ENCODE measurements at places on chromosomes 4 and X. TPM values are rescaled to one million over a fixed set of nuclear protein-coding genes. Genes with fewer than 3 reads are reported as not detected.

GRCh38 chr4:95023110-95023509 is 265.4 kb downstream of the BMPR1B start:
- H3K36me3 ChIP-seq, result no peaks in the 10 kb centered on the region
- H3K27me3 ChIP-seq, result no peaks in the 10 kb centered on the region
- DNase-seq, result no peak
- no peak overlapping the region for H3K27ac ChIP-seq
- H3K4me1 ChIP-seq, result no peaks in the 10 kb centered on the region

- no peak for DNase-seq
- no peak overlapping the region for H3K4me3 ChIP-seq
- no peaks in the 10 kb centered on the region for H3K36me3 ChIP-seq
- H3K27ac ChIP-seq, result no peak overlapping the region
Observed at GRCh38 chrX:88425739-88426138, 321.3 kb upstream of the CPXCR1 start.

GRCh38 chr4:60201052-60201673 is 999.0 kb upstream of the ADGRL3 start:
- no peaks in the 10 kb centered on the region for H3K27me3 ChIP-seq
- no peak overlapping the region for H3K4me3 ChIP-seq
- DNase-seq, result peak; percentile 47
- no peaks in the 10 kb centered on the region for H3K36me3 ChIP-seq
- H3K27ac ChIP-seq, result no peak overlapping the region

- H3K36me3 ChIP-seq, result no peaks in the 10 kb centered on the region
- no peak overlapping the region for H3K4me3 ChIP-seq
- H3K27ac ChIP-seq, result no peak overlapping the region
- no peaks in the 10 kb centered on the region for H3K27me3 ChIP-seq
Observed at GRCh38 chr4:107220976-107221375, 184.9 kb upstream of the DKK2 start.

DNA sequence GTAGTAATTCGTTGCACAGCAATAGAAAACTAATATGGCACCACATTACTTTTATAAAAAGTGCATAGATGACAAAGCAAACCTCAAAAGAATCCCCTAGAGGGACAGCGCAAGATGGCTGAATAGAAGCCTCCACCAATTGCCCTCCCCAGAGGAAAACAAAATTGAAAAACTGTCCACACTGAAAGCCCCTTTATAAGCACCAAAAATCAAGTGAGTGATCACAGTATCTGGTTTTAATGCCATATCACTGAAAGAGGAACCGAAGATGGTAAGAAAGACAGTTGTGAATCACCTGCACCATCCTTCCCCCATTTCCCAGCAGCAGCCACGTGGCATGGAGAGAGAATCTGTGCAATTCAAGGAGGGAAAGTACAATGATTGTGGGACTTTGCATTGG is 522.2 kb downstream of the GLUD2 start:
- DNase-seq, result no peak
- no peak overlapping the region for H3K4me3 ChIP-seq
- H3K27me3 ChIP-seq, result no peaks in the 10 kb centered on the region
- H3K27ac ChIP-seq, result no peak overlapping the region

- H3K4me1 ChIP-seq, result peaks cover 32% of the 10 kb centered on the region
- H3K4me3 ChIP-seq, result no peak overlapping the region
- no peaks in the 10 kb centered on the region for H3K36me3 ChIP-seq
Observed at GRCh38 chr4:15651676-15652075, 3.5 kb downstream of the FBXL5 start.

GRCh38 chr4:145614233-145614610 is 5.0 kb upstream of the MMAA start:
- no peak overlapping the region for H3K27ac ChIP-seq
- H3K4me1 ChIP-seq, result peaks cover 5% of the 10 kb centered on the region
- no peaks in the 10 kb centered on the region for H3K27me3 ChIP-seq

- H3K36me3 ChIP-seq, result no peaks in the 10 kb centered on the region
- no peak overlapping the region for H3K4me3 ChIP-seq
- DNase-seq, result no peak
- H3K27me3 ChIP-seq, result no peaks in the 10 kb centered on the region
Observed at GRCh38 chrX:153905481-153906095, 1.1 kb downstream of the AVPR2 start.

- H3K4me3 ChIP-seq, result no peak overlapping the region
- H3K27me3 ChIP-seq, result no peaks in the 10 kb centered on the region
- DNase-seq, result no peak
- no peak overlapping the region for H3K27ac ChIP-seq
- no peaks in the 10 kb centered on the region for H3K36me3 ChIP-seq
Observed at GRCh38 chr4:1825326-1825725, 30.6 kb downstream of the LETM1 start.

DNA sequence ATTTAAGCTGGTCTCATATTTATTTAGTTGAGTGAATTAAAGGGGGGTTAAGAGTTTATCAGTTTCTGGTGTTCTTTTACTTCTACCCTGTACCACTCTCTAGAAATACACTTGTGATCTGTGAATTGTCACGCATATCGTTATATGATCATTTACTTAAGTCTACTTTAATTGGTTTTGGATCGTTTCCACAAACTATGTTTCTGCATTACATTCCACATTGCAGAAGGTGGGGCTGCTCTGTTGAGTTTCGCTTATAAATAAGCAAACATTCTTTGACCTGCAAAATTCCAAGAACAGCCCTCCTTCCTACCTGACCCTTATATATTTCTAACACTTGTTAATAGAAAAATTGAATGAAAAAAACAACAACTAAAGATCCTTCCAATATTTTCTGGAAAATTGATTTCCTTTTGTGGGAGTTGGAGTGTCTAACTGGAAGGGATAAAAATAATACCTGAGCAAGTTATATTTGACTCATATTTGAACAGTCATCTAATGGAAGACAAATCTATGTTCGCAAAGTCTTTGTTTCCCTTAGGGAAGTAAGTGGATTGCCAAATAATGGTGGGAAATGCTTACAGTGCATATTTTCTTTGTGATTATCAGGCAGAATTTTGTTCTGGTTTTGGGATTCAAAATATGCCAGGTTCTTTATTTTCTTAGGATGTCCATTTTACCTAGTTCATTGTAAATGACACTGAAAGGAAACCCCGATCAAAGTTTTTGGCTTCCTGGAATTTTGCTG is 152.7 kb downstream of the RELL1 start:
- H3K27ac ChIP-seq, result no peak overlapping the region
- no peak for DNase-seq
- H3K36me3 ChIP-seq, result no peaks in the 10 kb centered on the region
- no peak overlapping the region for H3K4me3 ChIP-seq

- H3K27me3 ChIP-seq, result no peaks in the 10 kb centered on the region
- H3K27ac ChIP-seq, result no peak overlapping the region
- no peak for DNase-seq
- H3K36me3 ChIP-seq, result no peaks in the 10 kb centered on the region
- H3K4me3 ChIP-seq, result no peak overlapping the region
Observed at GRCh38 chrX:148523303-148524080, 23.1 kb downstream of the AFF2 start.

GRCh38 chr4:120886191-120886590 is 36.3 kb downstream of the PRDM5 start:
- no peak for DNase-seq
- no peaks in the 10 kb centered on the region for H3K4me1 ChIP-seq
- H3K27me3 ChIP-seq, result no peaks in the 10 kb centered on the region
- H3K27ac ChIP-seq, result no peak overlapping the region
- no peaks in the 10 kb centered on the region for H3K36me3 ChIP-seq
- no peak overlapping the region for H3K4me3 ChIP-seq

GRCh38 chr4:3819210-3819919 is 53.2 kb downstream of the ADRA2C start:
- no peaks in the 10 kb centered on the region for H3K36me3 ChIP-seq
- DNase-seq, result no peak
- H3K4me3 ChIP-seq, result no peak overlapping the region
- no peaks in the 10 kb centered on the region for H3K27me3 ChIP-seq
- H3K27ac ChIP-seq, result no peak overlapping the region

GRCh38 chr4:137427411-137427810 is 104.9 kb downstream of the PCDH18 start:
- H3K27me3 ChIP-seq, result no peaks in the 10 kb centered on the region
- H3K36me3 ChIP-seq, result no peaks in the 10 kb centered on the region
- DNase-seq, result no peak
- H3K4me1 ChIP-seq, result no peaks in the 10 kb centered on the region

DNA sequence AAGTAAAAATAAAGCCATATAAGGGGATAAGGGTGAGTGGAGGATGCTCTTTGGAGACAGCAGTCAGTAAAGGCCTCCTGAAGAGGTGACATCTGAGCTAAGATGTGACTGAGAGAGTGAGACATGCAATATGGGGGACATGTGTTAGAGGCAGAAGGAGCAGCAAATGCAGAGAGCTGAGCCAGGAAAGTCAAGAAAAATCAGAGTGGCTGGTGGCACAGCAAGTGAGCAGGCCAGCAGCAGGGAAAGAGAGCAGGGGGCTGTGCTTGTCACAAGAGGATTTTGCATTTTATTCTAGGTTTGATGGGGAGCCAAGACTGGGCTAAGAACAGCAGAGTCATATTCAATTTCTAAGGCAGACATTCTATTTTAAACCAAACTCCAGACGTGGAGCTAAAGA is 394.5 kb downstream of the KCNIP4 start:
- H3K4me3 ChIP-seq, result no peak overlapping the region
- no peak for DNase-seq
- H3K36me3 ChIP-seq, result no peaks in the 10 kb centered on the region
- no peaks in the 10 kb centered on the region for H3K4me1 ChIP-seq

GRCh38 chrX:21158678-21159077 is 215.5 kb upstream of the CNKSR2 start:
- no peaks in the 10 kb centered on the region for H3K27me3 ChIP-seq
- H3K36me3 ChIP-seq, result no peaks in the 10 kb centered on the region
- H3K4me3 ChIP-seq, result no peak overlapping the region
- DNase-seq, result no peak
- no peaks in the 10 kb centered on the region for H3K4me1 ChIP-seq

GRCh38 chr4:7207628-7208231 is 15.4 kb downstream of the SORCS2 start:
- no peak for DNase-seq
- H3K4me1 ChIP-seq, result no peaks in the 10 kb centered on the region
- no peak overlapping the region for H3K4me3 ChIP-seq
- H3K27ac ChIP-seq, result no peak overlapping the region

GRCh38 chr4:22202246-22202974 is 253.8 kb upstream of the KCNIP4 start:
- H3K27ac ChIP-seq, result no peak overlapping the region
- H3K4me3 ChIP-seq, result no peak overlapping the region
- H3K4me1 ChIP-seq, result no peaks in the 10 kb centered on the region
- DNase-seq, result no peak
- H3K27me3 ChIP-seq, result no peaks in the 10 kb centered on the region

DNA sequence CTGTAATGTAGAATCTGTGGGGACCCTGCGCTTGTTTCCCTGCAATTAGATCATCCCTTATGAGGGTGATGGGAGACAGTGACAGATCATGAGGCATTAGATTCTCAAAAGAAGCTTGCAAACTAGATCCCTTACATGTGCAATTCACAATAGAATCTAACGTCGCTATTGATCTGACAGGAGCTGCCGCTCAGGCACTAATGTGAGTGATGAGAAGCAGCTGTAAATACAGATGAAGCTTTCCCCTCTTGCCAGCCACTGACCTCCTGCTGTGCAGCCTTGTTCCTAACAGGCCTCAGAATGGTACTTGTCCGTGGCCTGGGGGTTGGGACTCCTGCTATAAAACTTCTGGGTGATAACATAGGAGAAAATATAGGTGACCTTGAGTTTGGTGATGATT is 1076.8 kb downstream of the PDHA2 start:
- no peak for DNase-seq
- H3K4me1 ChIP-seq, result no peaks in the 10 kb centered on the region
- H3K36me3 ChIP-seq, result no peaks in the 10 kb centered on the region
- H3K4me3 ChIP-seq, result no peak overlapping the region

- H3K4me1 ChIP-seq, result no peaks in the 10 kb centered on the region
- H3K4me3 ChIP-seq, result no peak overlapping the region
- H3K27me3 ChIP-seq, result no peaks in the 10 kb centered on the region
- DNase-seq, result no peak
- H3K27ac ChIP-seq, result no peak overlapping the region
- H3K36me3 ChIP-seq, result no peaks in the 10 kb centered on the region
Observed at GRCh38 chr4:168139336-168139735, 47.0 kb downstream of the ANXA10 start.

DNA sequence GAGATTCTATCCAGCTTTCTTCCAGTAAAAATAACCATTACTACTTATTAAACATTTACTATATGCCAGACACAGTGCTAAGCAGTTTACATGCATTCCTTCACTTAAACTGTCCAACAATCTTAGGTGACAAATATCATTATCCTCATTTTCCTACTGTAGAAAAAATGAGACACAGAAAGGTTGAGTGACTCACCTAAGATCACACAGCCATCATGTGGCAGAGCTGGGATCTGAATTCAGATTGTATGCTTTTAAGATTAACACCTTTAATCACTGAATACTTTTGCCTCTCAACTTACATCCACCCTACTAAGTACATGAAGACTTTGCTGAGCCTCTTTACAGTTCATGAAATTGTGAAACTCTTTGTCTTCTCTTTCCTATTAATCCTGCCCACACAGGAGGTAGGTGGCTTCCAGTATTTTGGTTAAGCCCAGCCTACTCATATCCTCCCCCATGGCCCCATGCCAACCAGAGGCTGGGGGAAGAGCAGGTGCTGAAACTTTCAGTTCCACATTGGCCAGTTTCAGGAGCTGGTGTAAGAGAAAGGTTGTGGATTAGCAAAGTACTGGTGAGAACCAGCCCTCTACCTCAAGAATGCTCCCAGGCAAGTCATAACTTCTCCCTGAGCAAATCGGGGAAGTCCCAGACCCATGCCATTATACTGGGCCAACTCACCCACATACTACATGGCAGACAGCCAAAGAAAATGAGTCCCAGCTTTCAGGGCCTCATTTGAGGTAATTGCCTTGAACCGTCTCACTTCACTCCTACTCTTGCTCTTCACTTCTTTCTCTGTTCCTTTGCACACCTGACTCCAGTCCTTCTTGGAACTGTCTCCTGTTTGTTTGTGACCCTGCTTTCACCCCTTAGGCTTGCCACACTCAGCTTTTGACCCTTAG is 211.1 kb downstream of the GUCY2F start:
- H3K4me1 ChIP-seq, result no peaks in the 10 kb centered on the region
- H3K36me3 ChIP-seq, result no peaks in the 10 kb centered on the region
- DNase-seq, result no peak
- no peaks in the 10 kb centered on the region for H3K27me3 ChIP-seq
- no peak overlapping the region for H3K4me3 ChIP-seq

- no peak overlapping the region for H3K27ac ChIP-seq
- no peaks in the 10 kb centered on the region for H3K27me3 ChIP-seq
- DNase-seq, result no peak
- H3K4me1 ChIP-seq, result no peaks in the 10 kb centered on the region
- H3K36me3 ChIP-seq, result no peaks in the 10 kb centered on the region
Observed at GRCh38 chr4:74583089-74583700, 138.3 kb downstream of the AREG start.

CLGN gene
- 0.15 TPM for total RNA-seq

MTTP gene
- not detected for total RNA-seq

FGB gene
- not detected for total RNA-seq

MAGEA6 gene
- not detected for total RNA-seq

FABP2 gene
- total RNA-seq, result not detected

RBMXL3 gene
- not detected for total RNA-seq

EOLA1 gene
- total RNA-seq, result 24.4 TPM

TIGD4 gene
- total RNA-seq, result 0.36 TPM

TLR3 gene
- 0.10 TPM for total RNA-seq

SLC38A5 gene
- 14.8 TPM for total RNA-seq

DGKK gene
- total RNA-seq, result not detected

Data from B cell (primary cell).